Foreskin fibroblast (primary cell): ENCODE measurements at places on chromosomes 7 and 10.
A peak's percentile ranks its signal among the peaks of the same experiment; 100 is the strongest.

- DNase-seq = no peak
These were observed 156.5 kb upstream of the PLPP4 start for GRCh38 chr10:120300513-120300912.

DNA sequence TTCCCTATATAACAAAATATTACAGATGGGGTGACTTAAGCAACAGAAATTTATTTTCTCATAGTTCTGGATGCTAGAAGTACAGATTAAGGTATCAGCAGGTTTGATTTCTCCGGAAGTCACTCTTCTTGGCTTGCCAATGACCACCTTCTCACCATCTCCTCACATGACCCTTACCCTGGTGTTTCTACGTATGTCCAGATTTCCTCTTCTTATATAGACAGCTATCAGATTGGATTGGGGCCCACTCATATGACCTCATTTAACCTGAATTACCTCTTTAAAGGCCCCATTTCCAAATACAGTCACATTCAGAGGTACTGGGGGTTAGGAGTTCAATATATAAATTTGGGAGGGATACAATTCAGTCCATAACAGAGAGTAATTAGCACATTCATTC lies 17.0 kb upstream of the RAPGEF5 start:
- no peak for DNase-seq

DNA sequence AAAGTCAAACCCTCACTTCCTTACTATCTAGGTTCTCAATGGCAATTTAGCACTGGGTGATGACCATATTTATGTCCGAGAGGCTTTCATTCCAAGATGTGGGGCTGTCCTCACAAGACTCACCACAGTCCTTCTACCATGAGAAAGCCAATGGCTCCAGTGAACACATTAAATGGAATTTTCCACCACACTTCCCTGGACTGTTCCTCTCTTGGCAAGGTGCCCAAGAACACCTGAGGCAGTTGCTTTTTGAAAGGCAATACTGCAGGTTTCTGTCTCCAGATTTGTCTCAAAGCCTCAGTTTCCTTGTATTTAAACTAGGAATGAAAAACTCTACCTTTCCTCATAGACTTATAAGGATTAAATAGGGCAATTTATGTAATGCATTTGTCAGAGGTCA lies 24.2 kb downstream of the AFAP1L2 start:
- DNase-seq = no peak

GRCh38 chr7:18356191-18356645 lies 139.3 kb upstream of the HDAC9 start:
- peak; percentile 44 for DNase-seq

- DNase-seq = no peak
These were observed 9.2 kb downstream of the GDF2 start for GRCh38 chr10:47331491-47331890.

GRCh38 chr10:124701435-124701834 lies 42.7 kb downstream of the FAM53B start:
- DNase-seq = peak; percentile 83

GRCh38 chr7:91239772-91240171 lies 24.5 kb upstream of the FZD1 start:
- DNase-seq = no peak

DNA sequence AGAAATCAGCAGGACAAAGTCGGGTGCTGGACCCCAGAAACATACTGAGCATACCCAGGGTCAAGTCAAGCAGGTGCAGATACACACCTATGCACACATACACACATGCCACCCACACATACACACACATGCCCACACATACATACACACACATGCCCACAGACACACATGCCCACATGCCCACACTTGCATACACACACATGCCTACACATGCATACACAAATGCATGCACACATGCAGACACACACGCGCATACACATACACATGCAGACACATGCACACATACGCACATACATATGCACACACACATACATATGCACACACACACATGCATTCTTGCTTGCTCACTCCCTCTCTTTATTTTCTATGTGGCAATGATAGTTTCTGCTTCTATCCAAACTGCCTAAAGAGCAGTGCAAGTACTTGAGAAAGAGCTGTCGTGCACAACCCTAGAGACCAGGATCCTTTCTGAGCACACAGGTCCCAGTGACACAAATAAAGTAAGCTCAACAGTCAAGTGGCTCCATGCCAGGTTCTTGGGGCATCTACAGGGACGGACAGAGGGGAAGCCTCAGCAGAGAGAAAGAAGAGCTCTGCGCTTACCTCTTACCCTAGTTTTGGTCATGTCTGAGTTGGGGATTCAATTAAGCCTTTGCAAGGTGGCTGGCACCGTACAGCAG lies 83.7 kb downstream of the EBF3 start:
- DNase-seq = no peak

DNA sequence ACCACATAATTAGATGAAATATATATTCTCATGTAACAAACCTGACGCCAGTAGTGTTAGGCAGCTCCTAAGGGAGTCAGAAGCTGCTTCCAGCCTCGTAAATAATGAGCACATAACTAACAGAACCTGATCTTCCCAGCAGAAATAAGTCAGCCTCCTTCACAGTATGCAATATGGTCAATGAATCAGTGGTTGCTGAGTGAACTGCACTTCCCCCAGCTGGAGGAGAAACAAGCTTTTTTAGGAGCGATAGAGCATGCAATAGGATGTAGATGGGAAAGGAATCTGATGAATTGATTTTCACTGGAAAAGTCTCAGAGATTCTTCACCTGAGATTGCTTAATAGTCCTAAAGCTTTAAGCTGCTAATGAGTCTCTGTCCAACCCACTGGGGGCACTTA lies 337.2 kb upstream of the LRGUK start:
- no peak for DNase-seq

DNA sequence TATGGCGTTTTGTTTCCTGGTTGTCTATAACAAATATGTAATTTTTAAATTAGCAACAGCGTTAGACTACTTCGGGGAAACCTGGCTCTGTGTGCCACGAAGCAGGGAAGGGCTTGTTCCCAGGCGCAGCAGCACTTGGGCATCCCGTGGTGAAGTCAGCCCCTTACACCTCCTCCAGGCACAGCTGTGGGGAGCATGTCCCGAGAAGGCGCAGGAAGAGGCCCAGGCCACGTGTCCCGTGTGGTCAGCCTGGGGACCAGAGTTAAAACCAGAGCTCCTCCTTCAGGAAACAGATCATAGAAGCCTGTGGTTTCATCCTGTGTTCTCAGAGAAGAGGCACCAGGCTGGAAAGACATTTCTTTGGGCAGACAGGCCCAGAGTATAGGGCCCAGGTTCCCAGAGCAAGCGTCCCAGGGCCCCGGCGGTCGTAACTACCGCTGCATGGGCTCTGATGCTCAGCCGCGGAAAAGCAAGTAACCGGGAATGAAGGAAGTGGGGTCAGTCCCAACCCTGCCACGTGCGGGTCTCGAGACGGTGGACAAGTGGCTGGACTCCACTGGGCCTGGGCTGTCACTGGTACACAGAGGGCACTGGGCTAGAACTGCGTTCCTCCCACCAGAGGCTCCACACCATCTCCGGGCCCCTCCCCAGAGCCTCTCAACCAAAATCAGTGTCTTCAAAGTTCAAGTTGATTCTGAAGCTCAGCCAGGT lies 7.1 kb downstream of the NUDT1 start:
- DNase-seq = peak; percentile 98

DNA sequence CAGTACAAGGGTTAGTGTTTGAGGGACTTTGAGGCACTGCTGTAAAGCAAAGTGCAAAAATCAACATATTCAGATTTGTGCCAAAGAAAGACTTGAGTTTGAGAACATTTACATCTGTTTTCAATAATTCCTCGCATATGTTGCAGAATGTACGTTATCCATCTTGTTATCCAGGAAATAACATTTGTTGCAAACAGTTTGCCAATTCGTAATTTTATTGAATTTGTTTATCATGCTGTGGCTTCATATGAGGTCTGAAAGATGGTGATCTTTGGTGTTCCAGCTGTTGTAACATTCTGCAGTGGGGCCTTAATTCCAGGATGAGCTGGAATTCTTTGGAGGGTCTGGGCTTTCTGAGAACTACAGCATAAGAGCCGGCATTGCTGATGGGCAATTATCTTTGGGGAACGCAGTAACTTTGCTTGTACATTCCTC lies 396.2 kb downstream of the LRMDA start:
- DNase-seq = peak; percentile 4
